Cortex of kidney (tissue), 1 donor: ENCODE measurements at places on chromosomes 12 and 14.

GRCh38 chr14:50633954-50634353 lies 34.2 kb downstream of the SAV1 start:
- no peak for DNase-seq

GRCh38 chr12:50013361-50014147 lies 11.7 kb downstream of the RACGAP1 start:
- no peak for DNase-seq

GRCh38 chr12:24045816-24046257 lies 96.4 kb upstream of the SOX5 start:
- DNase-seq, result no peak

DNA sequence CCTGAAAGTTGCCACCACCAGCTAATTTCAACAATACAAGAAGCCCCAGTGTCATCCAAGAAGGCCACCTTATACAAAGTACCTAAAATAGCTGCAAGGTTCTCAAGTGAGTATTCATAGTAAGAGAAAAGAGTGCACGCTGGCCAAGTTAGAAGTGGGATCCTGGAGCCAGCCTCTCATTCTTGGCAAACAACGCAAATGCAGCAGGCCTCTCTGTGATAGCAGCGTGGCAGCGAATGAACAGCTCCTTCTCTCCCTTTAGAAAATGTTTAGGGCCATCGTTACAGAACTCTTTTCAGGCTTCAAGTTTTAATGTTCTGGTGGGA lies 78.0 kb upstream of the IFNG-AS1 start:
- DNase-seq, result no peak

DNA sequence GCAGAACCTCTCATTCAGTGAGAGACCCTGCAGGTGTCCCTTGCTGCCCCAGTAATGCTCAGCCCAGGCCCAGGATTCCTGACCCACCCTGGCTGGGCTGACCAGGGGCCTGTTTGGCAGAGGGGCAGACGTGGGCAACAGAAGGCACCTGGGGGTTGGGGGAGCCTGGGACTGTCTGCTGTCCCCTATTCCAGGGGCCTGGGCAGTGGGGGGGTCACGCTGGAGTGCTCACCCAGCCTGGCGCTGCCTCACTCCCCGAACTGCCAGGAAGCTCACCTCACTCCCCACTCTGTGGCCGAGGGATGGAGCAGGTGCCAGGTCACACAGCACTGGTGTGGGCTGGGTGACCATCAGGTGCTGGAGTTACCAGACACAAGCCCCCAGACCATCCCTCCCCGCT lies 22.6 kb upstream of the NUDT14 start:
- DNase-seq, result no peak

- DNase-seq, result no peak
These were observed 89.4 kb downstream of the SLC15A4 start for GRCh38 chr12:128734371-128734770.

GRCh38 chr12:22624548-22624869 lies 462 bp upstream of the ETNK1 start:
- DNase-seq, result no peak

DNA sequence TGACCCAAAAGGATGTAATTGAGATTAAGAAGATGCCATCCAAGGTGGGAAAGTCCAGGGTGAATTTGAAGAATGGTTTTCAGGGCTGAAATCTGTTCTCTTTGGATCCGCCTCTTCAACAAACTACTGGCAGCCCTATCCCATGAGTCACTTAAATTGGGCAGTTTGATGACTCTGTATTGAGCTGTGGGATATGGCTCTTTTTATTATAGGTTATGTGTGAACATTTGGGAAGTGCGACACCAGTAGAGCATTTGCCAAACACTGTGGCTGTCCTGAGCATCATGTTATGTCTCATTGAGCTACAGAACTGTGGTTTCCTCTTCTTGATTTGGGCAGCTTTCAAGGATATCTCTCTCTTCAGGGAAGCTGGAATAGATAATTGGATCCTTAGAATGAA lies 22.3 kb downstream of the IFT43 start:
- DNase-seq, result no peak

DNA sequence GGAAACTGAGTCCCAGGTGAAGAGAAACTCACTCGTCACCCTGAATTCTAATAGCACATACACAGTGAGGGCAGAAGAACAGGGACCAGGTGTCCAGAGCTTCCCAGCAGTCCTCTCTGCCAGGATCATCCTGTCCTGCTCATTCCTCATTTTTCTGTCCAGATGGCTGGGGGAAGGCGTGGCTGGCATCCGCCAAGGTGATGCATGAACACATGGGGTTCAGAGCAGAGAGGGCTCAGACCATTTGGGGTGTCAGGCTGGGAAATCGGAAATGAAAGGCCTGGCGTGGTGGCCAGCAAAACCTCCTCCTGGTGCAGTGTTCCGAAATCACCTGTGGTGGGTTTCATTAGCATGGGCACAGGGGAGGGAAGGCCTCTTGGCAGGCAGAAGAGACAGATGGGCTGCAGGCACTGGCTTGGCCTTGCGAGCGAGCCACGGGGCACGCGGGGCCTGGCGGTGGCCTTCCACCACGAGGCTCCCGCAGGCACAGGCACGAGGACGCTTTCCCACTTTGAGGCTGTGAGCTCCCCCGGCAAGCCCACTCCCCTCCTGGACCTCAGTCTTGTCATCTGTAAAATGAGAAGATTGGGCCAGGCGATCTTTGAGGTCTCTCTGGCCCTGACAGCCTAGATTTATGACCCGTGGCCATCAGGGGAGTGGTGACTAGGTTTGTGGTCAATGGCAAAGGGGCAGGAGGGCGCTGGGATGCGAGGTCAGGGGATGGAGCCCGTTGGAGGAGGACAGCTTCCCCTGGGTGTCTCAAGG lies 68.5 kb downstream of the TSPAN9 start:
- DNase-seq, result no peak

GRCh38 chr12:122352394-122352793 lies 70.1 kb downstream of the CLIP1 start:
- no peak for DNase-seq

- DNase-seq, result no peak
These were observed 93.5 kb upstream of the CEP83 start for GRCh38 chr12:94553130-94553519.

GRCh38 chr12:108664338-108665258 lies 30.9 kb upstream of the SELPLG start:
- DNase-seq, result no peak

- DNase-seq, result no peak
These were observed 14.7 kb downstream of the RTL1 start for GRCh38 chr14:100888789-100889315.

GRCh38 chr12:19285793-19286448 lies 153.4 kb upstream of the AEBP2 start:
- no peak for DNase-seq

- no peak for DNase-seq
These were observed 5.5 kb downstream of the ITGA5 start for GRCh38 chr12:54413284-54414190.
